ENCODE measurements at places on chromosomes 16 and 17.
A peak's percentile ranks its signal among the peaks of the same experiment; 100 is the strongest.

DNA sequence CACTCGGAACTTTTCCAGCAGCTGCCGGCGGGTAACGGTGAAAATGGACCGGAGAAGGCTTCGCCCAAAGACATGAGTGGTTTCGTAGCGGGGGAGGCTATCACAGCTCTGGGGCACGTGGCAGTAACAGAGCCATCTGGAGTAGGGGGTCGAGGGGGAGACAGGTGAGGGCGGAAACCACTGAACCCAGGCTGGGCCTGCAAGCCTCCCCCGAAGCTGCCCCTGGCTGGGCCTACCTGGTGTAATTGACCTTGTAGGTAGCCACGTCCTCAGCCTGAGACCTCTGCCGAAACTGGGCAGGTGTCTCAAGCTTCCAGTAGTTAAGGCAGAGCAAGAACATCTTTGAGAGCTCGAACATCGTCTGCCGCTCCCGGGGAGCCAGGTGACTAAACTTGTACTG lies 1.9 kb downstream of the KAT2A start:
- DNase-seq = no peak

- DNase-seq = no peak
These were observed 35.7 kb downstream of the IKZF3 start for GRCh38 chr17:39828443-39828842.

GRCh38 chr16:51867386-51868065 lies 679.4 kb downstream of the TOX3 start:
- DNase-seq = no peak

DNA sequence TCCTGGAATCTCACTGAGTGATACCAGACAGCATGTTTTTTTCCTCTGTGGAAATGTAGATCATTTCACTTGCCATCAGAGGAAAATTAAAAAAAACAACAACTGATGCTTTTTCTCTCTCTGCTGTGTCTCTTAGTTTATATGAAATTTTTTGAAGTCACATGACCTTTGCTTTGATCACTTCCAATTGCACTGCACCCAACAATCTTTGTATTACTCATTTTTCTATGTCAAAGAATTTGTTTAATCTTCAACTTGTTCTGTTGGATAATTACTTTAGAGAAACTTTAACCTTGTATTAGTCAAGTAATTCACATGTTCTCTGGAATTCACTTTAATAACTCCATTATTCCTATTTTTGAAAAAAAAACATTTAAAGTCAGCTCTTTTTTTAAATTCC lies 1452.7 kb upstream of the CDH8 start:
- no peak for DNase-seq

GRCh38 chr17:59844884-59845594 lies 47.7 kb downstream of the TUBD1 start:
- no peak for DNase-seq

DNA sequence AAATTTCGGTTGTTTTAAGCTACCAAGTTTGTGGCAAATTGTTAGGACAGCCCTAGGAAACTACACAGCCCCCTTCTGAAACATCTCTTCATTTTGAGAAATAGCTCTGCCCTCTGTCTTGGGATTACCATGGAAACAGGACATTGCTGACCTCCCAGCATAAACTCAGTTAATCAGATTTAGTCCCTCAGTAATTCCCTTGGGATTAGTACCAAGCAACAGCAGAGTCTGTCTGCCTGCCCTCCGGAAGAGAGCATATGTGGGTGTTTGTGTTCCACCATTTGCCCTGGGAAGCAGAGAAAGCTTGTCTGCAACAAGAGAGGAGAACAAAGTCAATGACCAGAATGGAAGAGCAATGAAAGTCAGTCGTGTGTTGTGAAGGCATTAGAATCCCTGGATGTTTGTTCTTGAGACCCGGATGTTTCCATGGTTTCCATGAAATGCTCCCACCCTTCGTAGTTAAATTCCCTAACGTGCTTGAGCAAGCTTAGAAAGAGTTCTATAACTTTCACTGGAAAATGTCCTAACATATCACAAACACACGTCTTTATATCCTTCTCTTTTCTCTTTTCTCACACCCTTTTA lies 26.2 kb downstream of the NUDT7 start:
- peak; percentile 18 for DNase-seq

- DNase-seq = no peak
These were observed 7.8 kb upstream of the ASGR2 start for GRCh38 chr17:7122381-7122780.

DNA sequence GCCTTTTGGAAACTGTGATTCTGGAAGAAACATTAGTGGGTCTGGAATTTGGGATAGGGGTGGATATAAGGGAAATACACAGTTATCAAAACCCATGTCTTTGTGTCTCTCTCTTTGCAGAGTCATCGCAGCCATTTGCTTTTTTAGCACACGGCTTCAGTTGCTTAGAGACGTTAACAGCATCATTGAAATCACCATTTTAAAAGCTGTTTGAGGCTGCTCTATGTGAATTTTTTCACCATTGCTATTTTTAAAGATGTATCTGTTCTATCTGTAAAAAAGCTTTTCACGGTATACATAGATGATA lies 47.3 kb downstream of the OMG start:
- no peak for DNase-seq

- DNase-seq = no peak
These were observed 13.1 kb upstream of the CTCF start for GRCh38 chr16:67549240-67549639.

DNA sequence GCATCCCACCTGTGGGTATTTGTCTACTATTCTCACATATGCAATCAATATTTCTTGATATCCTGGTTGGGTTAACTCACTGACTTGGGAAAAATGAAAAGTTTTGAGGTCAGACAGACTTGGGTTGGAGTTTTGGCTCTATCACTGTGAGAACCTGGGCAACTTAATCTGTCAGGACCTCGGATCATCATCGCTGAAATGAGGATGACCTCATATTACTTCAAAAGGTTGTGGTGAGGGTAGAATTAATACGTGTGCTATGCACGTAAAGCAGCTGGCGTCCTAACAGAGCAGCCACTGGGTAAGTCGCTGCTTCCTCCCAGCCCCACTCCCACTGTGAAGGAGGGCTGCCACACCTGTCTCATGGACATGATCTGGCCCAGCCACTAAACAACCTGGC lies 57.3 kb downstream of the COG7 start:
- DNase-seq = no peak

GRCh38 chr17:27810211-27810901 lies 10.0 kb upstream of the NOS2 start:
- DNase-seq = no peak

- DNase-seq = peak; percentile 45
These were observed 714 bp downstream of the ACSF3 start for GRCh38 chr16:89094252-89094879.

GRCh38 chr16:81310045-81310644 lies 4.6 kb upstream of the GAN start:
- no peak for DNase-seq

- peak; percentile 96 for DNase-seq
These were observed at the start of gene ARL4D for GRCh38 chr17:43398724-43399595. Gene ARL4D (plus strand): TSS chr17:43398993. CDS start chr17:43399733, 740 bp downstream.

GRCh38 chr16:85699628-85700027 lies 10.9 kb upstream of the GINS2 start:
- DNase-seq = no peak

DNA sequence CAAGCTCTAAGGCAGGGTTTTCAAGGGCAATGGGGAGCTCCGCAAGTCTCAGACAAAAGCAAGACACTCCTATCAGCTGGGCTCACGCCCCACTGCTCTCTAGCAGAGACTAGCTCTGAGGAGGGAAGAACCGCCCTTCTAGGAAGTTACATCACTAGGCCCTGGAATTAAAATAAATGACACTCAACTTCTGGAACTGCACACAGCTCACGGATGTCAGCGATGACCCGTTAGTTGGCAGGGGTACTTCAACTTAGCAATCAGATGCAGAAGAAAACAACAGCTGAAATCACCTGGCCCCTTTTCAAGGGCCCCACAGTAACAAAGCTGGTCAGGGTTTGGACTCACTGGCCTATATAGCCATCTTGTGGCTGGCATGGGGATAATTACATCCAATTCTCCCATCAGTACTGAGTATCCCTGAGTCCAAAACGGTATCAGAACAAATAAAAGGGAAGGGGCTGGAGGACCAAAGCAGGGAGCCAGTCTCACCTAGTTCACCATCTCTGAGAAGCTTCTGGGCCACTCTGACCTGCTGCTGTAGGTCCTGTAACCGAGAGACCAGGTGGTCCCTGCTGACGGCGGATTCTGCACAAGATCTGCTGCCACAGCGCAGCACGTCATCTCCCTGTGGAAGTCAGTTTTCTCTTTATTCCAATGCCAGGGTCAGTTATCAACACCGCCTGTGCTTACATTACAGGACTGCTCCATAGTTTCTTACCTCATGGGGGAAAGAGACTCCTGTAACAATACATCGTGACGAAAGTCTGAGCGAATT lies 22.2 kb downstream of the SERPINF1 start:
- DNase-seq = peak; percentile 80

DNA sequence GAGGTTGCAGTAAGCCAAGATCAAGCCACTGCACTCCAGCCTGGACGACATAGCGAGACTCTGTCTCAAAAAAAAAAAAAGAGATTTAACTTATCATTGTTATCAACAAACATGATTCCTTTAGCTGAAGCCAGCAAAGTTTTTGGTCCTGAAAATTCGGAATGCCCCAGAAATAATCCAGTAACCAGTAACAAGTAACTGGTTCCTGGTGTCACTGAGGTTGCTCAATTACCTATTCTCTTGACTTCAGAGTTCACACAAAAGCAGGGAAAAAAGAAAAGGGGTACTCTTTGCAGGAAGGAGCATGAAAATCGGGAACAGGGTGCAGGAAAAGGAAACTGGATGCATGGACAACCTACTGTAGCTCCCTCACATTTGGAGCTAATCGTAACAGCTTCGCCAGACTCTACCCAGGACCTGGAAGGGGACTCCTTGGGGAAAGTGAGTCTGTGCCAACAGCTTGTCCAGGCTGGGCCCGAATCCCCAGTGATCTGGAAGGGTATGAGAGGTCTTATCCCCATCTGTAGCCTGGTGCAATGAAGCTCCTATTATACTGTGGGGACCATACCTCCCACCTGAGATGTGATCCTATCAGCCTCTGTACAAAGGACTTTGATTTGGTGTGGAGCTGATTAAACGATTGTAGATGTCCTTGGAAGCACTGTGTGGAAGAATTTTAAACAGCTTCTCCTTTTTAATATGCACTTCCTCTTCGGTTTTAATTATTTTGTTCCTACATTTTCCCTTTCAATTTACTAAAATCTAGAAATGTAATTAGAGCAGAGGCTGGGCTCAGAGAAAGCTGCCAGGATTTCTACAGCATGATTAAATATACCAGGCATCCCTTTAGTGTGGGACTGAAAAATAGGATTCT lies 3.4 kb upstream of the SPOP start:
- no peak for DNase-seq

DNA sequence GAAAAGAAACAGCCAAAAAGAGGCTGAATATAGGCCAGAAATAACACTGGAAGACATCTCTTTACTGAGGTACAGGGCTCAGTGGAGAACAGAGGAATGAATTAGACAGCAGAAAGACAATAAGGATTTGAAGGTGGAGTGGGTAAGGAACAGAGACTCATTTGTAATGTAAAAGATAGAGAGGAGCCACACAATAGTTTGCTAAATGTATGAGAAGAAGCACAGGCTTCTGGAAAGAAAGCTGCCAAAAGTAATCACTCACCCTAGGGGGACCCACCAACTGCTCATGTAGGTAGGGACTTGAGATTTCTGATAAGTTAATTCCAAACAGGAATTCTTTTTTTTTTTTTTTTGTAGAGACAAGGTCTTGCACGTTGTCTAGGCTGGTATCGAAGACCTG lies 186.8 kb downstream of the AATF start:
- no peak for DNase-seq

DNA sequence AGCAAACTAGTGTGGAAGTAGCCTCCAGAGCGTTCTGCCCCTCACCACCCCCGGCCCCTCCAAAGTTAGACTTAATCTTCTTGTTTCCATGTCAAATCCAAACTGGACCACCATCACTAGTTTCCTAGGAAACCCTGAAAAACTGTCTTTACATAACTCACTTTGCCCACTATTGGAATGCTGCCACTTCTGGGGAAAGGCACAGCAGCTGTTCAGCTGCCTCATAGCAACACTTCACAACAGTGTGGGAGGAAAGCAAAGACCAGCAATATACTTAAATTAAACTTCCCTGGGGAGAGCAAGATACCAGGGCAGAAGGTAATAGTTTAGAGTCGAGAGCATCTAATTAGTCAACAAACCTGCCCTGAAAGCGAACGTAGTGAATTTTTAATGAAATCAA lies 452.2 kb downstream of the KCNJ2 start:
- DNase-seq = peak; percentile 60

- peak; percentile 58 for DNase-seq
These were observed 759 bp downstream of the UBE2O start for GRCh38 chr17:76452127-76452659.

DNA sequence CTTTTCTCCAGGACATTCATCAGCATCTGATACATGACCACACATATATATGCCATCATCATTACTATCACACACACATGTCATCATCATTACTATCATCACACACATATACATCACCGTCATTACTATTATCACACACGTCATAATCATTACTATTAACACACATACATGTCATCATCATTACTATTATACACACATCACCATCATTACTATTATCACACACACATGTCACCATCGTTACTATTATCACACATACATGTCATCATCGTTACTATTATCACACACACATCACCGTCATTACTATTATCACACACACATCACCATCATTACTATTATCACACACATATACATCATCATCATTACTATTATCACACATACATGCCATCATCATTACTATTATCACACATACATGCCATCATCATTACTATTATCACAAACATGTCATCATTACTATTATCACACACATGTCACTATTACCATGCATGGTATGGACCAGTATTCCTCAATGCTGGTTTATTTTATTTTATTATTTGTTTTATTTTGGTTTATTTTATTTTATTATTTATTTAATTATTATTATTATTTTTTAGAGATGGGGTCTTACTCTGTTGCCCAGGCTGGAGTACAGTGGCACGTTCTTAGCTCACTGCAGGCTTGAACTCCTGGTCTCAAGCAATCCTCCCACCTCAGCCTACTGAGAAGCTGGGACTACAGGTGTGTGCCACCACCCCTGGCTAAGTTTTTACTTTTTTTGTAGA lies 46.3 kb upstream of the CNEP1R1 start:
- no peak for DNase-seq

- no peak for DNase-seq
These were observed 16.2 kb downstream of the KIF19 start for GRCh38 chr17:74342224-74342623.

All from eye (tissue), 1 donor.